ENCODE measurements at places on chromosomes 3 and 15.

DNA sequence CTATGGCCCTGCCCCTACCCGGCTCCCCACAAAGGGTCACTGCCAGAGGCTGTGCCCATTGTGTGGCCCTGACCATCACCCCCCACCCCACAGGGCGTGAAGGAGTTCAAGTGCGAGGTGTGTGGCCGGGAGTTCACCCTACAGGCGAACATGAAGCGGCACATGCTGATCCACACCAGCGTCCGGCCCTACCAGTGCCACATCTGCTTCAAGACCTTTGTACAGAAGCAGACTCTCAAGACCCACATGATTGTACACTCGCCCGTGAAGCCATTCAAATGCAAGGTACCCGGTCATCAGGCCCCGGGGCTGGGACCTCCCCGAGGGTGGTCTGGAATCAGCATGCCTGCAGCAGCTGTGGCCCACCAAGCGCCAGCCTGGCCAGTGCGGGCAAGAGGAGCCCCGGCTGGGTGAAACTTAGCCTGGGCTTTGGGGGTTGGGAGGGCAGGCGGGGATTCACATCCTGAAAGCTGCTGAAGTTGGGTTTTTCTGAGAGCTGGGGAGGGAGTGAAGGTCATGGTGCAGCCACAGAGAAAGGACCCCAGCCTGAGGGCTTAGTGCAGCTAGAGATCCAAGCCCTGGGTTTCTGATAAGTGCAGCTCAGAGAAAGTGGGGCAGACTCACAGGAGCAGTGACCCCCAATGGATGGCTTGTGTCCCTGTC is 29.2 kb downstream of the IDH2 start:
- no peak for DNase-seq

DNA sequence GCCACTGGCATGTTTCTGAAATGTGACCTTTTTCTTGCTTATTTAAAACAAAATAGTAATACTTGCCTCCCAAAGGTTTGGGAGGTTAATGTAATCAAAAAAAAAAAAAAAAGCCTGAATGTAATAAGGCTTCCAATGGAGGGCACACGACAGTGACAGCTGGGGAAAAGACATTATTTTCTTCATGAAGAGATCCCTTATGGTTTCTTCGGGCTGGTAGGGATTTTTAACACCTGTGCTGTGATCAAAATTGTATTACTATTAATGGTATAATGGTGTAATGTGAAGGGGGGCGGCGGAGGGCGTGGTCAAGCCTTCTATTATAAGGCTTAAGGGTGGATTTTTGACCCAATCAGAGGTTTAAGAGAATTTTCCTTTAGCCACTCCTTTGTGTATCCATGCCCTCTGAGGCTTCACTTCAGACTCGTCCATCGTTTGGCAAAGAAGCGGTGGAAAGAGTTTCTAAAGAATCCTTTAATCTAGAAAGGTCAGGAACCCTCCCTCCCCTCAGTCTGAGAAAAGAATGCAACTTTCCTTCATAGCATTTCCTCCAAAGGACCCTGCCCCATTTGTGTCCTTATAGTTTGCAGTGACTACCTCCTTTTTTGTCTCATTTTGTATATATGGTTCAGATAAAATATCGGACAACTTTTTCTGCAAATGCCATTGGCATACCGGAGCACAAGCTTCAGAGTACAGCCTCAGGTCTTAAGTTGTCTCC is 89.5 kb upstream of the CHD2 start:
- no peak for DNase-seq

DNA sequence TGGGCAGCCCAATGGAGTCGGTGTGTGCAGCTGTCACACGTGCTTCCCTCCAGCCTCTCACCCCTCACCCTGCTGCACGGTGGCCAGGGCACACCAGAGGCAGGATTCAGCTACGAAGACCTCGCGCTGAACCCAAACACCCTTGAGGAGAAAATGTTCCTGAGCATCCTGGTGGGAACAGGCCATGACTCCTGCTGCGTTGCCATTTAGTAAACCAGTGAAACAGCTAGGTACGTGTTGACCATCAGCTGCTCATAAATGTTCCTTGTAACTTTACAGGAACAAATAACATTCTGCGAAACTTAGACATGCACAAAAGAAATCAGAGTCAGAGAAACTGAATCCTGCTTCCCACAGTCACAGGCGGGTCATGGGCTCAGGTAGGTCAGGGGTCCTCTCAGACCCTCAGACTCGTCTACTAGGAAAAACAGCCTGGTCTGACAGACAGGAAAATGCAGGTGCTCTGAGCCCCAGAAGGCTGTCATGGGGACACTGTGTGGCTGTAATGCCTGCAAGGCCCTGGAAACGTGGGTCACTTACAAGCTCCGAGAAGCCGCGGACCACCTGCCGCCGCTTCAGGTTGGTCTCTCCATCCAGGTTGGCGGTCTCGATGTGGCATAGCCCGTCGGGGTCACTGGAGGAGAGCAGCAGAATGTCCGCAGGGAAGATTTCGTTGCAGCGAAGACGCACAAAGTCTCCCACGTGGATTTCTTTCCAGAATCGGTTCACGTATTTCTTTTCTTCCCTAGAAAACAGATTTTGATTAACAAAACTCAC is 82.5 kb downstream of the ATP10A start:
- peak; percentile 31 for DNase-seq

DNA sequence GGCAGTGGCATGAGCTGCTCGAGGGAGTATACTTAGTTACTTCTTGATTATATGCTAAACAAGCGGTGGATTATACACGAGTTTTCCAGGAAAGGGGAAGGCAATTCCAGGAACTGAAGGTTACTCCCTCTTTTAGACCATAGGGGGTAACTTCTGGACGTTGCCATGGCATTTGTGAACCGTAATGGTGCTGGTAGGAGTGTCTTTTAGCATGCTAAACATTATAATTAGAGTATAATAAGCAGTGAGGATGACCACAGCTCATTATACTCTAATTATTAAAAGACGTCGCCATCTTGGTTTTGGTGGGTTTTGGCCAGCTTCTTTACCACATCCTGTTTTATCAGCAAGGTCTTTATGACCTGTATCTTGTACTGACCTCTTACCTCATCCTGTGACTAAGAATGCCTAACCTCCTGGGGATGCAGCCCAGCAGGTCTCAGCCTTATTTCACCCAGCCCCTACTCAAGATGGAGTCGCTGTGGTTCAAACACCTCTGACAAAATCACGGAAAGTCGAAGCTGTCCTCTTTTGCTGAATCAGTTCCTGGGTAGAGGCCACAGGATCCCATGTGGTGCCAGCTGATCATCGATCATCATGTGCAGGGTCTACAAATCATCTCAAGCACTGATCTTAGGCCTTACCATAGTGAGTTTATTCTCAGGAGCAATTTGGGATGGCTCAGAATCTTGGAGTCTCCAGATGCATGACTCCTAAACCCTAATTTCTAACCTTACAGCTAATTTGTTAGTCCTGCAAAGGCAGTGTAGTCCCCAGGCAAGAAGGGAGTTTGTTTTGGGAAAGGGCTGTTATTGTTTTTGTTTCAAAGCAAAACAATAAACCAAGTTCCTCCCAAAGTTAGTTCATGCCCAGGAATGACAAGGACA is 149.1 kb downstream of the TJP1 start:
- no peak for DNase-seq
